Stimulated activated CD4-positive, alpha-beta T cell treated with anti-CD3 and anti-CD28 coated beads, Interleukin-12 subunit alpha, Interleukin-12 subunit beta, amount 100 ng/mL, for 4 hours (primary cell): ENCODE measurements at places on chromosomes 1 and 21.

GRCh38 chr21:33070998-33071769 lies 1.2 kb downstream of the OLIG1 start:
- peak; percentile 15 for DNase-seq

- no peak for DNase-seq
Observed at GRCh38 chr21:42581993-42582786, 68.5 kb downstream of the SLC37A1 start.

DNA sequence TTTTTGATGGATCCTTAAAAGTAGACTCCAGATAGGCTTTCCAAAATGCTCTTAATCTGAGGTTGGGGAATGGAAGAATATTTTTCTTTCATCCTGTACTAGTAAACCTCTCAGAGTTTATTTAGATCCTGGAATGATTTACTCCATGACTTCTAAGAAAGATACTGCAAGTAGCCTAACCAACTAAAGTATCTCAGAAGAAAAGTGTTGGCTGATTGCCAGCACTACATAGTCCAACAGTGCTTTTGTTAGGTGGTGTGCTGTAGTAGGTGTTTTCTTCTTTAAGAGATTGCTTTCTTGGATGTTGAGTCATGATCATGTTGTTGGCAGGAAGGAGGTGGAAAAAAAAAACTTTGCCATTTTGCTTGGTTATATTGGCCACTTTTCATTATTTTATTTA lies 119.8 kb downstream of the OSBPL9 start:
- no peak for DNase-seq

DNA sequence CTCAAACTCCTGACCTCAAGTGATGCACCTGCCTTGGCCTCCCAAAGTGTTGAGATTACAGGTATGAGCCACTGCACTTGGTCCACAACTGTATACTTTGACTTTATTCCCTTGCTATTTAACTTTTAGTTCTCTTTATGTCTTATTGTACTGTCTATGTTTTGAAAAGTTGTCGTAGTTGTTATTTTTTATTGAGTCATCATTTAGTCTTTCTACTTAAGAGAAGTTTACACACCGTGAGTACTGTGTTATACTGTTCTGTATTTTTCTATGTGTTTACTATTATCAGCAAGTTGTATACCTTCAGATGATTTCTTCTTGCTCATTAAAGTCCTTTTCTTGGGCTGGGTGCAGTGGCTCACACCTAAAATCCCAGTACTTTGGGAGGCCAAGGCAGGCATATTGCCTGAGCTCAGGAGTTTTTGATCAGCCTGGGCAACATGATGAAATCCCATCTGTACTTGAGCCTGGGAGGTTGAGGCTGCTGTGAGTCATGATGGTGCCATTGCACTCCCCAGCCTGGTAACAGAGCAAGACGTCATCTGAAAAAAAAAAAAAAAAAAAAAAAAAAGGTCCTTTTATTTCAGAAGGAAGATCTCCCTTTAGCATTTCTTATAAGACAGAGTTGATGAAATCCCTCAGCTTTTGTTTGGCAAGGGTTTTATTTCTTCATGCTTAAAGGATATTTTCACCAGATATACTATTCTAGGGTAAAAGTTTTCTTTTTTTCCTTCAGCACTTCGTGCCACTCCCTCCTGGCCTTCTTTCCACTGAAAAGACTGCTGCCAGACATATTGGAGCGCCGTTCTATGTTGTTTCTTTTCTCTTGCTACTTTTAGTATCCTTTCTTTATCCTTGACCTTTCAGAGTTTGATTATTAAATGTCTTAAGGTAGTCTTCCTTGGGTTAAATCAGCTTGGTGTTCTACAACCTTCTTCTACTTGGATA lies 47.6 kb downstream of the TNFSF18 start:
- DNase-seq = no peak

- no peak for DNase-seq
Observed at GRCh38 chr1:111856411-111857185, 100.9 kb downstream of the DDX20 start.

GRCh38 chr1:70828177-70828576 lies 219.4 kb downstream of the PTGER3 start:
- no peak for DNase-seq

GRCh38 chr1:154923695-154924094 lies 12.8 kb downstream of the PMVK start:
- no peak for DNase-seq

- DNase-seq = no peak
Observed at GRCh38 chr1:28073867-28074266, 14.5 kb downstream of the EYA3 start.

DNA sequence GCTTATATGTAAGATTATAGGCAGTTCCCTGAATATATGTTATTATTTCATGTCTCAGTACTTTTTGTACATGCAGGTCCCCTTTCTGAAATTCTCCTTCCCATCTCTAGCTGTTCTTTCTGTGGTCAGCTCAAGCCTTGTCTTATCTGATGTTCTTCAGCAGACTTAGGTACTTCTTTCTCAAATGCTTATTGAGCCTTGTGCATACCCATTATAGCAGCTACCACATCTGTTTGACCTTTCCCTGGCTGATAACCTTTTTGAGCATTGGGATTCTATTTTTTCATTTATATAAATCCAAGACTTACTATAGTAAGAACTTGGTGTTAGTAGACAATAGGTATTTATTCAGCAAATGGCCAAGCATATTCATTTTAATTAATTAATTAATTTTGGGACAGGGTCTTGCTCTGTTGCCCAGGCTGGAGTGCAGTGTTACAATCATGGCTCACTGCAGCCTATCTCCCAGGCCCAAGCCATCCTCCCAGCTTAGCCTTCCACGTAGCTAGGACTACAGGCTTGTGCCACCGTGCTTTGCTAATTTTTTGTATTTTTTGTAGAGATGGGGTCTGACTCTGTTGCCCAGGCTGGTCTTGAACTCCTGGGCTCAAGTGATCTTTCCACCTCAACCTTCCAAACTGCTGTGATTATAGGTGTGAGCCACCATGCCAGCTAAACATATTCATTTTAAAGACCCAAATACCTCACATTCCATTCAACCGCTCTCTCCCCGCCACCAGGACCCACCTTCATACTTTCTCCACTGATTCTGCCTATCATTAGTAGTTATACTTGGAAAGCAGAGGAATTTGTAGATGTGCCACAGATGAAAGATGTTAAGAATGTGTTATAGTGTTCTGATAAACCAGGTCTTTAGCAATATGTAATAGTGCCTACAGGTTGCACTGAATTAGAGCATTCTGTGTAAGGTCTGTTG lies 16.7 kb downstream of the TIPRL start:
- no peak for DNase-seq

DNA sequence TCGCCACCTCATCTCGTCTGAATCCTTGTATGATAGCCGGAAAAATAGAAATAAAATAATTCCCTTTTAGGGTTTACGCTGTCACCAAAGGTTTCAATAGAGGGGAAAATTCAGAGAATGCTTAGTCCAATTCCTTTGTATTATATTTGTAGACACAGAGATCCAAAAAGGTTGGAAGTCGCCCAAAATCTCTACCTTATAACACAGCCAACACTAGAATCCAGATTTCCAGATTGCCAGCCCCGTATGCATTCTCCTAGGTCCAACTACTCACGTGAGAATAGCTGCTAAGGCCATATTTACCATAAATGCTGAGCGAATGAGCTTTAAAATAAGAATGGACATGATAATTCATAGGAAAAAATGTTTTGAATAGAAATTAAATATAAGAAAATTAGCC lies 124.5 kb downstream of the KCNK1 start:
- DNase-seq = no peak

DNA sequence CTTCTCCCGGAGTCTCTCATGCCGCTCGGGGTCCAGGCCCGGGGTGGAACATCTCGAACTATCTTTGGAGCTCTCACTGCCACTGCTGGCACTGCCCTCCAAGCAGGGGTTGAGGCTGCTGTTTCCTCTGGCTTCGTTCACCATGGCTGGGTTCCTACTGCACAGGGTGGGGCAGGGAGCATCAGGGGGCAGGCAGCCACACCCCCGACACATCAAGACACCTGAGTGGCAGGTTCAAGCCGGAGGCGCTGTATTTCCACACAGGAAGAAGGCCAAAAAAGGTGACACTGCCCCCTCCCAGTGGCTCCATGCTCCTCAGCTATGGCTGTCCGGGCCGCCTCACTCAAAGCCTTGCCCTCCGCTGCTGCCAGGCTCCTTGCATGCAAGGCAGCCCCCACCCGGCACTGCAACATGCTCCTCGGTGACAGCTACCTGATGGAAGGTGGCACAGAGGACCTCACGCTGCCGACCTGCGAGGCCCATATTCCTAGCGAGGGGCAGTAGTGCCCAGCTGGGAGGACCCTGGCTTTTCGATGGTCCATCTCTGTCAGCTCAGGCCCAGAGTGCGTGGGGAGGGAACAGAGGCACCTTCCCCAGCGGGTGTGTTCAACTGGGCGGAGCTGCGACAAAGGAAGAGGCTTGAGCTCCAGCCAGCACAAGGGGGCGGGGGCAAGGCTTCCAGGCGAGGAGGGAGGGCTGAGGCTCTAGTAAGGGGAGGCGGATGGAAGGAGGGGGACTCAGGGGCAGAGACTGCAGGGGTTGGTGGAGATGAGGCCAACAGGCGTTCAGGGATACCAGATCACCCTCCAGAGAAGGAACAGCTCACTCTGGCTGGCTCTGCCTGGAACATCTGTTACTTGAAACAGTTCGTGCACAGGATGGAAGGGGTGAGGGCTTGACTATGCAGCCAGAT lies 2.5 kb downstream of the MTHFR start:
- DNase-seq = peak; percentile 67

DNA sequence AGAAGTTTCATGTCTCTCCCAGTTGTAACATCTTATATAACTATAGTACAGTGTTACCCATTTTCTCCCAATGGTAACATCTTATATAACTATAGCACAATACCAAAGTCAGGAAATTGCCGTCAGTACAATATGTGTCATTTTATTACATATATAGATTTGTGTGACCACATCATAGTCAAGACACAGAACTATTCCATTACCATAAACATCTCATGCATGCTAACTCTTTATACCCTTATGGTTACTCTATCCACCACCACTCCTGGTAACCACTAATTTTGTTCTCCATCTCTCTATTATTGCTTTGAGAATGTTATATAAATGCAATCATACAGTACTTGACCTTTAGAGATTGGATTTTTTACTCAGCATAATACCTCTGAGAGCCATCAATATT lies 120.7 kb downstream of the BACH1 start:
- DNase-seq = no peak

GRCh38 chr1:92577261-92577895 lies 90.7 kb upstream of the GFI1 start:
- no peak for DNase-seq

DNA sequence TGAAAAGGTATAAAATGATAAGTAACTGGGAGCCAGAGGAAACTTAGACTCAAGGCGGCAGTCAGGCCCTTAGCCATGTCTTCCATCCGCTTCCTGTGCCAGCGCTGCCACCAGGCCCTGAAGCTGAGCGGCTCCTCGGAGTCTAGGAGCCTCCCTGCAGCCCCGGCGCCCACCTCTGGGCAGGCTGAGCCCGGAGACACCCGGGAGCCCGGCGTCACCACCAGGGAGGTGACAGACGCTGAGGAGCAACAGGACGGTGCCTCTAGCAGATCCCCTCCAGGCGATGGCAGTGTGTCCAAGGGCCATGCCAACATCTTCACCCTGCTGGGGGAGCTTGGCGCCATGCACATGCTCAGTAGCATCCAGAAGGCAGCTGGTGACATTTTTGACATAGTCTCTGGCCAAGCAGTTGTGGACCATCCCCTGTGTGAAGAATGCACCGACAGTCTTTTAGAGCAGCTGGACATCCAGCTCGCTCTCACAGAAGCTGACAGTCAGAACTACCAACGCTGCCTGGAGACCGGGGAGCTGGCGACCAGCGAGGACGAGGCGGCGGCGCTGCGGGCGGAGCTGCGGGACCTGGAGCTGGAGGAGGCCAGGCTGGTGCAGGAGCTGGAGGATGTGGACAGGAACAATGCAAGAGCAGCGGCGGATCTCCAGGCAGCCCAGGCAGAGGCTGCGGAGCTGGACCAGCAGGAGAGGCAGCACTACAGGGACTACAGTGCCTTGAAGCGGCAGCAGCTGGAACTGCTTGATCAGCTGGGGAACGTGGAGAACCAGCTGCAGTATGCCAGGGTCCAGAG lies at the start of gene BECN2:
Gene BECN2 (plus strand): TSS at position 76 of the 803 bp plus-strand sequence. CDS start 0 bp downstream, at position 76.
- DNase-seq = no peak

GRCh38 chr1:62991152-62991551 lies 207.2 kb downstream of the ATG4C start:
- no peak for DNase-seq

DNA sequence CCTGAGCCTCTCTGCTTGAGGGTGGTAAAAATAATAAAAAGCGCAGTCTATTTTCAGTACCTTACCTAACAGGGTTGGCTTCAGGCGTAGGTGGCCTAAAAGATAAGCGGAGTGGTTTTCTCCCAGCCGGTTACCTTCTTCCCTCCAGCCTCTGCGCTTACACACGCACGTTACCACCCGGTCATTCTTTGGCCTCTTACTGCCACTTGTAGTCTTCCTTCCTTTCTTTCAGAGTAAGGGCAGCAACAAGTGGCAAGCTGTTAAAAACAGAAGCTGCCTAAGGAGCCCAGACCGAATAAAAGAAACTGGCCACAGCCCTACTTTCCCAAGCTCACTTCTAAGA lies 35.4 kb downstream of the CLCA1 start:
- no peak for DNase-seq

DNA sequence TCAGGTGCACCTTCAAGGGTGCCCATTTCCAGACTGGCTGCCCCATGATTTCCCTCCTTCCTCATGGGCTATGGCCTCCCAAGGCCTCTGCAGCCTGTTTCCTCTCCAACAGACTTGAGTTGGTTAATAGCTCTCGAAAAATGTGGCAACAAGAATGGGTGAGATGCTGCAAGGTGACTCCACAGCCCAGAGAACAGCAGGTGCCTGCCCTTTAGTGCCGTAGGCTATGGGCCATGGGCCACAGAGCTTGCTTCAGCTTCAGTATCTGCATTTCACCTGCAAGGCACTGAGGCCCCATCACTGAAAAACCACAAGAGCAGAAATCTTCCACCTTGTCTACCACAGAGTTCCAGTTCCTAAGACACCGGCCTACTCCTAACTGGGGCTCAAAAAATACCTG lies 122.0 kb downstream of the ETS2 start:
- no peak for DNase-seq

DNA sequence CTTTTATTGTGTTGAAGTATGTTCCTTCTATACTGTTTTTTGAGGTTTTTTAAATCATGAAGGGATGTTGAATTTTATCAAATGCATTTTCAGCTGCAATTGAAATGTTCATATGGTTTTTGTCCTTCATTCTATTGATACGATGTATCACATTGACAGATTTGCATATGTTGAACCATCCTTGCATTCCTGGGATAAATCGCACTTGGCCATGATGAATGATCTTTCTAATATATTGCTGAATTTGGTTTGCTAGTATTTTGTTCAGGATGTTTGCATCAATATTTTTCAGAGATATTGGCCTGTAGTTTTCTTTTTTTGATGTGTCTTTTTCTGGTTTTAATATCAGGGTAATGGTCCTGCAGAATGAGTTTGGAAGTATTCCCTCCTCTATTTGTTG lies 214.0 kb downstream of the LMO4 start:
- DNase-seq = no peak

- no peak for DNase-seq
Observed at GRCh38 chr1:905071-905749, 18.5 kb upstream of the SAMD11 start.

DNA sequence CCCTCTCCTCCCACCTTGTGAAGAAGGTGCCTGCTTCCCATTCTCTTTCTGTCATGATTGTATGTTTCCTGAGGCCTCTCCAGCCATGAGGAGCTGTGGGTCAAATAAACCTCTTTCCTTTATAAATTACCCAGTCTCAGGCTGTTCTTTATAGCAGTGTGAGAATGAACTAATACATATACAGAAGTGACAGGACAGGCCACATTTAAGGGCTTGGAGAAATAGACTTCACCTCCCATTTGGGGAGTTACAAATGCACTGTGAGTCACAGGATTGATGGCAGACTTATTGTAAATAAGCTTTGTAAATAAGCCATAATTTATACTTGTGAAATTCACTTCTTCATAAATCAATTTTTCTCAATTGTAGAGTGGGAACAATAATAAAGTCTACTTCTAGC lies 543.3 kb downstream of the LRRIQ3 start:
- DNase-seq = no peak
